ENCODE measurements at places on chromosomes 1 and 21.

- DNase-seq: no peak
Measured at GRCh38 chr1:84502927-84503326, 3.3 kb upstream of the SPATA1 start.

DNA sequence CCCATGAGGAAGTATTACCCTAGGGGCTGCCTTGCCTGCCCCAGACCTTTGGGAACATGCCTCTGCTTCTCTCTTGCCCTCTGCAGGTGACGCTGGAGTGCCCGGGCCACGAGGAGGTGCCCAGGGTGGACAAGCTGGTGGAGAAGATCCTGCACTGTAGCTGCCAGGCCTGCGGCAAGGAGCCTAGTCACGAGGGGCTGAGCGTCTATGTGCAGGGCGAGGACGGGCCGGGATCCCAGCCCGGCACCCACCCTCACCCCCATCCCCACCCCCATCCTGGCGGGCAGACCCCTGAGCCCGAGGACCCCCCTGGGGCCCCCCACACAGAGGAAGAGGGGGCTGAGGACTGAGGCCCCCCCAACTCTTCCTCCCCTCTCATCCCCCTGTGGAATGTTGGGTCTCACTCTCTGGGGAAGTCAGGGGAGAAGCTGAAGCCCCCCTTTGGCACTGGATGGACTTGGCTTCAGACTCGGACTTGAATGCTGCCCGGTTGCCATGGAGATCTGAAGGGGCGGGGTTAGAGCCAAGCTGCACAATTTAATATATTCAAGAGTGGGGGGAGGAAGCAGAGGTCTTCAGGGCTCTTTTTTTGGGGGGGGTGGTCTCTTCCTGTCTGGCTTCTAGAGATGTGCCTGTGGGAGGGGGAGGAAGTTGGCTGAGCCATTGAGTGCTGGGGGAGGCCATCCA, 7.8 kb upstream of the HTR6 start:
- no peak for DNase-seq

DNA sequence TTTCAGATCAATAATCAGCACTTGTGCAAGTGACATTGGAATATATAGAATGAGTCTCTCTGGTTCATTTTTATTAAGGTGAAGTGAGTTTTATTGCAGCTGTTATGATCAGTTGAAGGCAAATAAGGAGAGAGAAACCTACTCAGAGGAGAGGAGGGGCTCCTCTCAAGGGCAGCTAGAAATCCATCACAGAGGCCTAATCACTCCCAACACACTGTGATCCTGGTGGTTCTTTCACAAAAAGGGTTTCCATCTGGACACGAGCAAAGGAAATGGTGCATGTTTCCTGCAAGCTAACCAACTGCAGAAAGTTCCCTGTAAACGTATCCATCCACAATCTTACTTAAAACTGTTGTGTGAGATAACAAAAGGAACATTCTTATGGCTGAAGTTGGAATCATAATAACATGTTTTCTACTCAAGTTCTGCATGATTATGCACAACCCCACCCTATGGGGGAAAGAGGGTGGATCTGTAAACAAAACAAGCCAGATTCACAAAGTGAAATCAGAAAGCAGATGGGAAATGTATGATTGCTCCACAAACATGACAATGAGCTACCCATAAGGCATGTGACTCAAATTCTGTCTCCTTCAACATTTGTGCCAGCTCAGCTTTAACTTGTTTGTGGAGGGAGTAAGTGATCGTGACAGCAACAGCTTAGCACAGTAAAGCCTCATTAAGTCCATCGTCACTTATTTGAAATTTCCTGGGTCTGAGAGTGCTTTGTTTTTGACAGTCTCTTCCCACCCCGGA, 141.2 kb upstream of the ST6GALNAC5 start:
- no peak for DNase-seq

- DNase-seq: peak; percentile 71
Measured at GRCh38 chr1:90721210-90722194, 4.4 kb upstream of the BARHL2 start.

DNA sequence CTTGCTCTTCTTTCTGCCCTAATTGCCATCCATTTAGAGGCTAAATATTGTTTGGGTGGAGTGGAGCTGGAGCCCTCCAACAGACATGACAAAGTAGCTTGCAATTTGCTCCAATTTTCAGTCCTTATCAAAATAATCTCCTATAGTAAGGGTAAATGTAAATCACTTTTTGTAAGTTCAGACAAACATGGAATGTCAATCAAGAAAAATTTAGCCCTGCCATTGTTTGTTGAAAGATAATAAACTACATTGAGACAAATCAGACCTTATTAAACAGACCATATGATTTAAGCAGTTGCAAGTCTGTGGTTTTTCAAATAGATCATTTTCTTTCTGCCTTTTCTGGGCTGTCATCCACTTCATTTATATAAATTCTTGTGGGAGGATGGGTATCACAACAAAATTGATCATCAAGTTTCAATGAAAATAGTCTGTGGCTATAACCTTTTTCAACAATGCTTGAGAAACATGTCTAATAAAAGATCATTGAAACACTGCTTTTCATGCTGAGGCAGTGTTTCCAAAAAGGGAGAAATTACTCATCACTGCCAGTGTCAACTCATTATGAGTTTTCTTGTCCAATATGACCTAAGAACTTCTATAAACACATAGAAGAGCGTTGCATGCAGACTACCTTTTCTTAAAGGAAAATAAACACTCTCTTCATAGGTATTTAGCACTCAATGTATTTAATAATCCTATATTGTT, 1152.0 kb upstream of the B3GALT2 start:
- no peak for DNase-seq

GRCh38 chr1:30878559-30878958, 30.0 kb downstream of the SDC3 start:
- no peak for DNase-seq

DNA sequence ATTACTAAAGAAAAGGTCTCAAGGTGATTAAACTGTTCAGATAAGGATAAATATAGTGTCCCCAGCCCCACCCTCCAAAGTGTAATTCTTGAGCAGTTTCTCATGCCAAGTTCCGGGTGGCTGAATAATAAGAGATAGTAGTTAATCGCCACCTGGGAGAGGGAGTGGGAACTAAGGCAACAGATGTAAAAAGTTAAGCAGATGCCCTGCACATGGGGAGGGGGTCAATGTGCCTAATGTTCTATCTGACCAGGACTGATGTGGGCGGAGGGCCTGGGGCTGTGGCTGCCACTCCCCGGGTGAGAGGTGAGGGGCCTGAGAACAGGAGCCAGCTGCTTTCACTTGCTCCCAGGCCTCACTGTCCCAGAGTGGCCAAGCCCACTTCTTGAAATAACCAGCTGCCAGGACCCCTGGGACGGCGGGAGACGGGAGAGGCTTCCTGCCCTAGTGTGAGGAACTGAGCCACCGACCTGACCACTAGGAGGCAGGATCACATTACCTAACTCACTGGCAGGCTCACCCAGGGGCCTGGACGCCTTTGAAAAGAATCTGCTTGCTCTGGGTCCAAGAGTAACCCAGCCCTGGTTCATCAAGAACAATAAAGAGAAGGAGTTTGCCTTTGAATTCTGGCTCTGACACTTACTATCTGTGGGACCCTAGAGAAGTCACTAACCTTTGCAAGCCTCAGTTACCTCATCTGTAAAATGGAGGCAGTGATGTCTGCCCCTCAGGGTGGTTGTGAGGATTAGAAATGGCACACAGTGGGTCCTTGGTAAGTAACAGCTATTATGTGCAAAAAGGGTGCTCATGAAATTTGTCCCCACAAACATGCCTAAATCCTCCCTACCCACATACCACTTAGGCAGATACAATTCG, 179.2 kb downstream of the ATG4C start:
- no peak for DNase-seq

DNA sequence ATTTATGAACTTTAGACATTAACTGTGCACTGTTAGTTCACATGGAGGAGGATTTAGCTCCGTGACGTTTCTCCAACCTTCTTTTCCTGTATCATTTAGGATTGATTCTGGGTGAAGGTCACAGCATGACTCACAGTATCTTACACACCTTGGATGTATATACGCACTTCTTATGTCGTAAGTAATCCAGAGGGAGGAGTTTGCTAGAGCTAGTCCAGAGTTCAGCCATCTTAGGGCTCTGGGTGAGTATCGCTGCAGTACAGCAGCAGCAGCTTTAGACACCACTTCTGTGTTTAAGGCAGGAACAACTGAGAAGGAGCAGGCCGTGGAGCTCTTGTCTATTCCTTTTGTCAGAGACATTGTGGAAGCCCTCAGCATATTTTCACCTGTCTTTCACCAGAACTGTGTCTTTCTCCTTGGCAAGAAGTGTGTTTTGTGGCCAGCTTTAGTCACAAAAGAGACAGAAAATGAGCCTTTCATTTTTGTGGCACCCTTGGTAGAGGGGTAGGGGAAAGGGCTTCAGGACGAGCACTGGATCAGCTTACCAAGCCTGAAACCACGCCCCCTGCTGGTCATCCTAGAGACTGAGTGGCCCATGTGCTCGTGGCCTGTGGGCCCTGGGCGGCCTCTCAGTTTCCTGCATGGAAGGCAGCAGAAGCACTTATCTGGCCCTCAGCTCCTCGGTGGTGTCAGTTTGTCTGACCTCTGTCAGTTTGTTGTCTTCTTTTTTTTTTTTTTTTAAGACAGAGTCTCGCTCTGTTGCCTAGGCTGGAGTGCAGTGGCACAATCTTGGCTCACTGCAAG, 64.0 kb downstream of the ADARB1 start:
- no peak for DNase-seq

GRCh38 chr1:23736437-23737134, 6.7 kb upstream of the ELOA start:
- DNase-seq: no peak

- DNase-seq: no peak
Measured at GRCh38 chr1:114104949-114105348, 48.7 kb downstream of the SYT6 start.

GRCh38 chr1:210695026-210695425, 366.3 kb downstream of the HHAT start:
- no peak for DNase-seq

- peak; percentile 40 for DNase-seq
Measured at GRCh38 chr1:55064071-55064581, 24.8 kb downstream of the PCSK9 start.

DNA sequence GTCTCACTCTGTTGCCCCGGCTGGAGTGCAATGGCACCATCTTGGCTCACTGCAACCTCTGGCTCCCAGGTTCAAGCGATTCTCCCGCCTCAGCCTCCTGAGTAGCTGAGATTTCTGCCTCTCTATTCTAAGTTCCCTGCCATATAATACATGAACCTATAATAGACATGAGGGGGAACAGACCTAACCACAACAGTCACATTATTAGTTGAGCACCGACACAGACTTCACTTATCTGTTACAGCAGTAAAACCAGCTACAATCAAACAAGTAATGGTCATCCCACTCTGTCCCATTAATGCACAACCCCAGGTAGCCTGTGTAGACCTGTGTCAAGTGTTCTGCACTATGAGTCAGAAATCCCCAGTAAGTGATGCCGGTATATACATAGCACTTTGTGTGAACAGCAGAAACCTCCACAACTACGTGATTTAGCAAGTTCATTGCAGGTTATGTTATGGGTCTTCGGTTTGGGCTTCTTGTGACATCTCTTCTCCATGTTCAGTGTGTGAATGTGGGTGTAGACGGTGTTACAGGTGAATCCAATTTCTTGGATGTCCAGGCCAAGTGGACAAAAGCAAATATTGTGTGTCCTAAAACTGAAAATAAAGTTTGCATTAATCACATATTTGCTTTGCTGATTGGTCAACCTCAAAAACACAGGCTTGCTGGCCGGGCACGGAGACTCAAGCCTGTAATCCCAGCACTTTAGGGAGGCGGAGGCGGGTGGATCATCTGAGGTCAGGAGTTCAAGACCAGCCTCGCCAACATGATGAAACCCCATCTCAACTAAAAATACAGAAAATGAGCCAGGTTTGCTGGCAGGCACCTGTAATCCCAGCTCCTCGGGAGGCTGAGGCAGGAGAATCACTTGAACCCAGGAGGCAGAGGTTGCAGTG, 3.6 kb downstream of the MMACHC start:
- DNase-seq: no peak

DNA sequence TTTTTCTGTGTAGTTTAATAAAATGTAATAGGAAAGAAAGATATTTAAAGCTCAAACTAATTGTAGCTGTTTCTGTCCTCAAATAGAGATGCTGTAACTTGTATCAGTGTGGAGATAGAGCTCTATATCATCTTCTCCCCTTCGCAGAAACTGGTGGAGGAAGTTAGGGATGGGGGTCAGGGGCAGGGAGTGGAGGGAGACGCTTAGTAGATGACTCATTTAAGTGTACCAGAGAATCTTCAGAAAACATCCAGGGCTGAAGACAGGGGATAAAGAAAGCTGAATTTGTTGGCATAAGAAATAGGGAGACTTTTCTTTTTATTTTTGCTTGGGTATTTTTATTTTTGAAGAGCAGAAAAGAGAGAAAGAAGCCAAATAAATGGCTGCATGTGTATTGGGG, 282.6 kb upstream of the DPYD start:
- no peak for DNase-seq

- no peak for DNase-seq
Measured at GRCh38 chr1:233246965-233247364, 48.6 kb downstream of the PCNX2 start.

DNA sequence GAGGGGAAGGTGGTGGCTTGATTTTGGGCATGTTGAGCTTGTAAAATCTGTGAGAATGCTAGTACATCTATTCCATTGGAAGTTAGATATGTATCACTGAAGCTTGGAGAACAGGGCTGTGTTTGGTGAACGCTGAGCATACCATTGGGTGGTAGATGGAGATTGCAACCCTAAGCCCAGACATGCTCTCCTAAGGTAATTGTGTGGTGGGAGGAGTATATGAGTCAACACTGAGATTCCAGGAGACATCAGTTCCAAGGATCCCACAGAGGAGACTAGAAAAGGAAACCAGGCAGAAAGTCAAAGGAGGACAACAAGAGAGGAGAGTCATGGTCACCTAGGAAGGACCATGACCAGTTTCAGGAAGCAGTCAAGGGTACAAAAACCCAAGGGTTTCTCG, 60.4 kb downstream of the KIF21B start:
- no peak for DNase-seq

GRCh38 chr1:111241797-111242196, 14.3 kb downstream of the CHI3L2 start:
- no peak for DNase-seq

DNA sequence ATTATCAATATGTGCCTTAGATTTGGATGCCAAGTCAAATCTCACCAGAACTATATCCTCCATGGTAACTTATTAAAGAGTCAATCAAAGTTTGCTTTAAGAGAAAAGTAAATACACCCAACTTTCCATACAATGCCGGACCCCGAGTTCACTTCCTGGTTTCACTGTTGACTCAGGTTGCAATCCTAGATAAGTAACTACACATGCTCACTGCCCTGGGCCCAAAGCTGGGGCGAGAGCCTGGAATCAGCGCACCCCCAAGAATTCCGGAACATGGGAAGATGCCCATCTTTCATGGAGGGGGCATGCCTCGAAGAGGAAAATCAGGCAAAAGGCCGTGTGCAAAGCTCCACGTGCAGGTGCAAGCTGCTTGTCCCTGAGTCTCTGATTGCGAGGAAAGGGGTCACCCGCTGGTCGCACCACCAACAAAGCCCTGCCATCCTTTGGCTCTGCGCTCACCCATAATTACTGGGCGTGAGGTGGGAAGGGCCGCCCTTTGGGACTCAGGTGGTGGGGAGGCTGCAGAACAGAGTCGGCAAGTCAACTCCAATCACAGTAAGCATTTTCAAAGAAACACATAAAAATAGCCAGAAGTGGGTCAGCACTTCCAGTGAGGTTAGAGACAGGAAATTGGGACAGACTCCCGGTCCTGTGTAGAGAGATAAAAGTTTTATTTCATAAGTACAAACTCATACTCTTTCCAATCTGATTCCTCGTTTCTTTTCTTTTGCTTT, 167.7 kb downstream of the TOMM20 start:
- DNase-seq: no peak

- no peak for DNase-seq
Measured at GRCh38 chr1:88401313-88401712, 282.8 kb upstream of the PKN2 start.

GRCh38 chr1:1206376-1206965, at the start of gene TNFRSF18:
TSS of gene TNFRSF18 (minus strand) at chr1:1206592. CDS start at chr1:1206571, 21 bp downstream.
- DNase-seq: no peak
